Stimulated activated CD4-positive, alpha-beta T cell treated with anti-CD3 and anti-CD28 coated beads, TNF-alpha, amount 100 ng/mL, for 4 hours (primary cell): ENCODE measurements at places on chromosomes 12 and 14.

DNA sequence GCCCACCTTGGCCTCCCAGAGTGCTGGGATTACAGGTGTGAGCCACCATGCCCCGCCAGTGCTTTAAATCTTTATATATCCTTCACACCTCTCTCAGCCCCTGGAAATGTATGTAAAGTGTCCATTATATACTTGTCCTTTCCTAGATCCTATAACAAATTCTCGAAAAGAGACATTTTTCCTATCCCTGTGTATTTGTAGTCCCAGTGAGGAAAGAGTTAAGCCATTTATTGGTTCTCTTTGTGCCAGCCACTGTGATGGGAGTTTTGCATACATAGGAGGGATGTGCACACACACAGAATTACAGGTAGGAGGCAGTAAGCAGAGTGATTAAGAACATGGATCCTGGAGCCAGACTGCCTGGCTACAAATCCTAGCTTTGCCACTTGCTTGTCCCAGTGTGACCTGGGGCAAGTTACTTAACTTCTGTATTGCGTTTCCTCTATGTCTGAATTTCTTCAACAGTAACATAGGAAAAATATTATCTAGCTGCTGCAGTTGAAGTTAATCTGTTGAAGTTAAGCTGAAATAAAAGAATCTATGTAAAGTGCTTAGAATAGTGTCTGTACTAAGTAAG, 2.1 kb upstream of the RABGGTA start:
- DNase-seq, result no peak

GRCh38 chr12:89244536-89244935, 107.8 kb downstream of the DUSP6 start:
- DNase-seq, result no peak

GRCh38 chr14:102909911-102910310, 12.6 kb upstream of the AMN start:
- no peak for DNase-seq

- no peak for DNase-seq
Observed at GRCh38 chr14:24139272-24139934, 2.0 kb downstream of the EMC9 start.

GRCh38 chr14:71498212-71498611, 434.0 kb upstream of the RGS6 start:
- no peak for DNase-seq
